ENCODE measurements at places on chromosomes 12 and 14.

DNA sequence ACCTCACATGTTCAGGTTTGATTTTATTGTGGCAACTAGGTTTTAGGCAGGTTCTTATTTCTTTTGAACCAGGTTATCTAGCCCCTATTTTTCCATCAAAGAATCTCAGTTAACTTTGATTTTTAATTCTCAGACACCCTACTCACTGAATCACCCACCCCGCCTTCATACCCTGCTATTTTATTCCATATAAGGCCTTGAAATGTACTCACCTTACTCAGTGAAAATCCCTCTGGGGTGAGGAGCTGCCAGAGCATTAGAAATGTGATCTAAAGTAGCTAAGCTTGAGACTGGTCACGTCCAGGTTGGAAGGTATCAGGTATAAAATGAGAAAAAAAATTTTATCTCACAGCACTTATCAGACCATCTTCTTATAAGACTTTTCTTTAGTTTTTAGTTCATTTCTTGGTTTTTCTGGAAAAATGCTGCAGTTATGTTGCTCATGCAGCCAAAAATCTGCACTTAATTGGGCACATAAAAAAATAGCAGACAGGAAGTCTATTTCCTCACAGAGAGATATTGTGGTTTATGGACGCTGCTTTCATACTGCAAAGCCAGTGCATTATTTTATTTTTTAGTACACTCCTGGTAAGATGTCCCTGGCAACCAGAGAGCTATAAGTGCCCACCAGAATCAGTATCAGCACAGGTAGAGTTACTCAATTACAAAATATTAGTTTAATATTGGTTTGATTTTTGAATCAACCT, 101.5 kb upstream of the CCDC91 start:
- peak; percentile 70 for DNase-seq

DNA sequence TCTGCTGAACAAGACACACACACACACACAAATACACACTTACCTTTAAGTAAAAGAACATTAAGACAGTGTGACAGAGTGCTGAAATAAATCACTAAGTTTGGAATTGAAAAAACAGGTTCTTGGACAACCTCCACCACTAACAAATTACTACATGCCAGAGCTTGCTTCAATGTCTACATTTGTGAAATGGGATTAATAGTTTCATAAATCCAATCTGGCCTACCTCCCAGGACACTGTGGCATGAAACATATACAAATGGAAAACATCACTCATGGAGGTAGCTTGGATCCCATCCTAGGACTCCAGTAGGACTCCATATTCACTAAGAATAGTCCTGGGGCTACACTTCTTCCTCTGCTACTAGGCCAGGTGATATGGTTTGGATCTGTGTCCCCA, 8.2 kb upstream of the CCDC60 start:
- no peak for DNase-seq

- DNase-seq, result peak; percentile 58
These were observed 262.6 kb upstream of the BTG1 start for GRCh38 chr12:92408072-92408900.

DNA sequence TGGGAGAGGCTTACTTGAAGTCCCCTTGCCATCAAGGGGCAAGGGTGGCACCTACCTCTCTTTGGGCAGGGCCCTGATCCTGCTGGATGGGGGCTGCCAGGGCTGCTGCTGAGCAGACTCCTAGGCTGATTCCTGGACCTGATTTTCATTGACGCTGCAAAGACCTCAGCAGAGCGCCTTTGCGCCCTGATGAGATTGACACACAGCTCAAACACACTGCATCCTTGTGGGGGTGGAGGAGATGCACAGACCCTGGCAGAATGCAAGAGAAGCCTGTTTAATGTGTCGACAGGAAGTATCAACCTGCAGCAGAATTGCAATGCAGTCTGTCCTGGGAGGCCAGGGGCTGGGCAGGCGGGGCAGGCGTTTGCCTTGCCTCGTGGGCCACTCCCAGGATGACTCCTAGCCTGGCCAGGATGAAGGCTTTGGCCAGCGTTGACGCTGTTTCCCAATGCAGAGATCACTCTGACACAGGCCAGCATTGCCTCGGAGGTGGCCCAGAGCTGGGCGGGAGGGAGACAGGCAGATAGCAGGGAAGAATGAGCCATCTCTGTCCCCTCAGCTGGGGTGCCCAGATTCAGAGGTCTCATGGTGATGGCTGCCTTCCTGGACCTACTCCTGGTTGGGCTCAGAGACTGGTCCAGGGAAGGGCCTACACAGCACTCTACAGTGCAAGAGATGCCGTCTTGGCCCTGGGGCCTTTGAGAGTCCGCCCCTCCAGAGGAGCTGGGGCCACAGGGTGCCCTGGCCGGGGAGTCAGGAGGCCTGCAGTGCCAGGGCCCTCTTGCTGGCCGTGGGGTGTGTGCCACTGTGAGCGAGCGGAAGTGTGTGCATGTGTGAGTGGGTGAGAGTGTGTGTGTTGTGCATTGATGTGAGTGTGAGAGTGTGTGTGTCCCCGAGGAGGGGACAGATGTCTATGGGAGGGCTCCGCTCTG, 108.3 kb downstream of the KIF26A start:
- no peak for DNase-seq

- DNase-seq, result no peak
These were observed 64.7 kb downstream of the AVPR1A start for GRCh38 chr12:63086149-63086915.

- no peak for DNase-seq
These were observed 176.5 kb downstream of the PIWIL1 start for GRCh38 chr12:130514149-130514551.

DNA sequence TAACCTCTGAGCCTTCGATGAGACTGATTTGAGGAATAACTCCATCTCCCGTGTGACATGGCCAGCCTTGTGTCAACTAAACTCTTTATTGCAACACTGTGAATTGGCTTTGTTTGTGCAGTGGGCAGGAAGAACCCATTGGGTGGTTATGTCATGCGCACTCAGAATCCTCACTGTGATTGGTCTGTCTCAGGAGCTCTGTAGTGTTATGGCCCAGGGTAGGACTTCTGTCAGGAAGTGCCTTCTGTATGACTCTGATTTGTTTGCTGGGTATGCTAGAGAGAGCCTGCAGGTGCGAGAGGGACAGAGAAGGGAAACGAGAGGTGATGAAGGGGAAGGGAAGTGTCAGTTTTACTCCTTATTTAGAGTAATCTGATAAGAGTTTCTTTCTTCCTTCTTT, 71.5 kb upstream of the DCD start:
- DNase-seq, result no peak

DNA sequence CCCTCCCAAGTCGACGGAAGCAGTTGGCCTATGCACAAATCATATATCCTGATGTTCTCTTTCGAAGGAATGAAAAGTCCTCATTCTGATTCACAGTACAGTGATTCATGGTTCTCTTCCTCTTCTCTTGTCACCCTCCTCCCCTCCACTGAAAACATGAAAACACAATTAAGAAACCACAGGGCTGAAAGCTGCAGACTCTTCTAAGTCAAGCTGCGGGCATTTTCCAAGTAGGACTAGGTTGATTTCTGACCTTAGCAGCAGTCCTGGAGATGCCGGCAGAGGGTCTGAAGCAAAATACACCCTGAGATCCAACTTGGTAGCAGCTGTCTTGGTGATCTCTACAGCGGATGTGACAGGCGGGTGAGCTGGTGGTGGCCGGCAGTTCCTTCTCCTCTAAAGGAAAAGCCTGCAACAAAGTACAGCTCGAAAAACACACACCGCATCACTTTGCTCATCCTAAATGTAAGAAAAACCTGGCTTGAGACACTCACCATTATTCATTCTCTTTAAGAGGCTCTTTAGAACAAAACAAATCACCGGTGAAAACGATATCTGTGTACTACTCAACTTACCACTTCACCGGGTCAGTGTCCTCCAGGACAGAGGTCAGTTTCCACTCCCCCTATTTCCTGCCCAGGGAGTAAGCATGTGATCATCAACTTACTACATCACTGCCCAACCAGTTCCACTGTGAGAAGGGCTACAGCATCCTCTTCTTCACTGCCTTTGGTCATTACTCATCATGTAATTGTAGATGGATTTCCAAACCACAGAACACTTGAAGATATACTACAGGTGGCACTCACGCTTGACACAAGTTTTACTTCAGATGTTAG, 6.0 kb downstream of the TMCC3 start:
- DNase-seq, result peak; percentile 93

DNA sequence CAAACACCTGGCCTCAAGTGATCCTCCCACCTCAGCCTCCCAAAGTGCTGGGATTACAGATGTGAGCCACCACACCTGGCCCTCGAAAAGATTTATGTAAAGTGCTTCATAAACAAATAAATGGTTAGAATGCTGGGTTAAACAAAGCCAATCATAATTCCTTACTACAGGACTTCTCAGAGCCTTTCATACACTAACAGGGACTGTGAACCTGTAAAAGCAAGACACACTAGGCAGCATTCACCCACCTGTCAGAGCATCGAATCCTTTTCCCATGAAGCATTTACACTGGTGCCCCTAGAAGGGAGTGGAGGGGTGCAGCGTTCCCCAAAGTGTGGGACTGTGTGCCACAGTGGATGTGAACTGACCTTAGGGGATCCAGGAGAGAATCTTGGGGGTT, 29.5 kb downstream of the TRPV4 start:
- no peak for DNase-seq

- peak; percentile 58 for DNase-seq
These were observed 146.8 kb downstream of the EMP1 start for GRCh38 chr12:13343375-13343774.

DNA sequence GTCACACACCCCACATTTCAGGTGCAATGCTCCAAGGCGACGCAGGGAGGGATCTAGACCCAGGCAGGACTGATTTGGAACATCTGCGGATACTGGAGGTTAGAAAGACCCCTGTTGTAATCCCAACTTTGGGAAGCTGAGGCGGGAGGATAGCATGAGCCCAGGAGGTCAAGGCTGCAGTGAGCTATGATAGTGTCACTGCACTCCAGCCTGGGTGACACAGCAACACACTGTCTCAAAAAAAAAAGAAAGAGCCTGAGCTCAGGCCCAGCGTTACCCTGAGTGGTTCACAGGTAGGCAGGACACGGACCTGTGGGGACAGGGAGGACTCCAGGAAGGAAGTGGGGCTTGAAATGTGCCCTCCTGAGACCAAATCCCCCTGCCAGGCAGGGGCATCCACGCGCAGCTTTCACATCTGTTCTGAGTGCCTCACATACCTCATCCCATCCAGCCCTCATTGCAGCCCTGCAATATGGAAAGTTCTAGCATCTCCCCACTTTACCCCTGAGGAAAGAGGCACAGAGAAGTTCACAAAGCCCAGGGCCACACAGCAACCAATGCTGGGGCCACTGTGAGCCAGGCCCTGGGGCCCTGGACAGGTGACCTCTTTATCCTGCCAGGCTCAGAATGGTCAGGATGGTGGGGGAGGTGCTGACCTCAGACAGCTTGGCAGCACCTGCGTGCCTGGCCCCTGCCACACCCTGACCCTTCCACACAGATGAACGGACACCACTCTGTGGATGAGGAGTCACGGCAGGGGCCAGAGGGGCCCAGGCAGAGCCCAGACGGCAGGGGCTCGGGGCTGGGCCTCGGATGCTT, 34.1 kb downstream of the CCDC85C start:
- no peak for DNase-seq

DNA sequence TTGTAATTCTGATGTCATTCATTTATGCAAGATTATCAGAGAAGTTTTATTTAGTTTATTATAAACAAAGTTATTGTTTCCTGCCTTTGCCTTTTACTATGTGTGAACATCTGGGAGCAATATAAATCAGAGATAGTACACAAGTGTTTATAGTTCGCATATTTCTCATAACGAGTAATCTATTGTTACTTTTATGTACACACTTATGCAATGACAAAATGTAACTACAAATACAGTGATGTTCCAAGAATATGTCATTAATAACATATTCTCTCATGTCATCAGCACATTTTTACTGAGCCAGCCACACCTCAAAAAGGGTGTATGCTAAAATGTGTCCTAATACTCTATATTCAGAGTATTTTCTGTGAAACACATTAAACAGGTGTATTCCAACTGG, 243.2 kb downstream of the ALX1 start:
- peak; percentile 27 for DNase-seq

DNA sequence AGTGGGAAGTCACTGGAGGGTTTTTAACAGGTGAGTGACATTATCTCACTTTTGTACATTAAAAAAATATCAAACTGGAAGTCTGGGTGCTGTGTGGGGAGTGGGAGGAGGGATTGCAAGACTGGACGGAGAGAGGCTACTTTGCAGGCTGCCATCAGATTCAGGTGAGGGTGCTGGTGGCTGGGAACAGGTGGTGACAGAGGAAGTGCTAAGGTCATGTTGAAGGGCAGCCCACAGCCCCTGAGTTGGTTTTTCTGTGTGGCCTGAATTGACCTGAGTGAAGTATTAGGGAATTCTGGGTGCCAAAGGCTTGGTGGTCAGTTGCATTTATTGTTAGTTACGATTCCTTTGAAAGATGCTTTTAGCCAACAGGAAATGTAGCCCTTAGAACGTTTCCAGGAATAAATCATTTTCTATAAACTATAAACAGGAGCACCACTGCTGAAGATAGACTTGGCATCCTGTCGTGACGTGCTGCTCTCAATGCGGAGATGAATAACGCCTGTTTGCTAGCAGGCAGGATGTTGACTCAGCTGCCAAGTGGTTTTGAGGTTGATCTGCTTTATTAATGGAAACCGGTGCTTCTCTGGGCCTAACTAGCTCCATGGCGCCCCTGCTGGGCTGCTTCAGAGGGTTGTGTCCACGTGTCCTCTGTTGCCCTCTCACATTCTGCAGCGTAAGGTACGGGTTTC, 707.5 kb upstream of the TMEM132C start:
- peak; percentile 82 for DNase-seq

DNA sequence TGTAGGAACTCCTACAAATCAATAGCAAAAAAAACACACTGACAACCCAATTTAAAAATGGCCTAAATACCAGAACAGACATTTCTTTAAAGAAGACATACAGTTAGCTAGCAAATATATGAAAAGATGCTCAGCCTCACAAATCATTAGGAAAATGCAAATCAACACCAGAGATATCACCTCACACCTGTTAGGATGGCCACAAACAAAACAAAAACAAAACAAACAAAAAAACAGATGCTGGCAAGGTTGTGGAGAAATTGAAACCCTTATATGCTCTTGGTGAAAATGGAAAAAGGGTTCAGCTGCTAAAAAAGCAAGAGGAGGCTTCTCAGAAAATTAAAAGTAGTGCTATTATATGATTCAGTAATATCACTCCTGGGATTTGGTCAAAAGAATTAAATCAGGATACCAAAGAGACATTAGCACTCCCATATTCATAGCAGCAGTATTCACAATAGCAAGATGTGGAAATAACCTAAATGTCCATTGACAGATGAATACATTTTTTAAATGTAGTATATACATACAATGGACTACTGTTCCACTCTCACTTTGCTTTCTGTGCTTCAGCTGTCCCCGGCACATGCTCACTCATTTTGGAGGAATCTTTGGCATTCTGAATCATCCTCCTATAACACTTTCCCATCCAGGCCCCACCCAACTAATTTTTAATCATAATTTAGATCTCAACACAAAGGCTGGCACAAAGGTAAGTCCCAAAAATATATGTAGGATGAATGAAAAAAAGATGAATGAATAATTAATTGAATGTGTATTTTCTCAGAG, 99.1 kb downstream of the SYT1 start:
- DNase-seq, result peak; percentile 68

GRCh38 chr12:57234571-57235016, 5.1 kb downstream of the SHMT2 start:
- no peak for DNase-seq

- no peak for DNase-seq
These were observed 5.3 kb downstream of the HSD17B6 start for GRCh38 chr12:56768424-56768823.

Measured in epithelial cell of esophagus (primary cell).